Placental epithelial cell (primary cell): ENCODE measurements at places on chromosomes 12 and 14. TPM values are rescaled to one million over a fixed set of nuclear protein-coding genes. Genes with fewer than 3 reads are reported as not detected.

HRK gene
- 0.11 TPM in 1 of 2 replicates, not detected in the other for total RNA-seq

DPPA3 gene
- total RNA-seq: not detected in 2 replicates

LTBP2 gene
- total RNA-seq: 47.9 and 157 TPM in 2 replicates

PLD4 gene
- total RNA-seq: under 0.01 and 0.65 TPM in 2 replicates

SOCS4 gene
- 7.5 and 12.6 TPM in 2 replicates for total RNA-seq

STYK1 gene
- total RNA-seq: 22.0 and 31.2 TPM in 2 replicates

ERC1 gene
- 31.7 and 53.4 TPM in 2 replicates for total RNA-seq

PLBD1 gene
- total RNA-seq: 1.8 and 7.1 TPM in 2 replicates

SIX4 gene
- total RNA-seq: 2.7 and 4.1 TPM in 2 replicates
